ENCODE measurements at places on chromosomes 1 and 21.

- DNase-seq = no peak
Observed at GRCh38 chr1:38609166-38610025, 250.2 kb downstream of the RRAGC start.

DNA sequence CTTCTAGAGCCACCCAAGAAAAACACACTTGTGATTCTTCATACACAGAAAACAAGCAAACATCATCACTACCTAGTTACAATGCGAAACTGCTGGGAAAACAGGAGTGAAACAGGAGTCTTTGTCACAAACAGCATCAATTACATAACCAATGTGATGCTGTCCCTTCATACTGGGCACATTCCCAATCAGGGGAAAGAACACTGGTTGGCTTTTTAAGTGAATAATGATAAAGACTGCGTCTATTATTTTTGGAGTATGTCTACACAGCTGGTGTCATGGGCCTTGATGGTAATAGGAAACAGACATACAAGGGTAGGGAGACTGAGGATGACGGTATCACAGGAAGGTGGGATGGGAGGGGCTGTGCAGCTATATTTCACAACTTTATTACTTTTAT is 43.3 kb downstream of the SIPA1L2 start:
- DNase-seq = no peak

DNA sequence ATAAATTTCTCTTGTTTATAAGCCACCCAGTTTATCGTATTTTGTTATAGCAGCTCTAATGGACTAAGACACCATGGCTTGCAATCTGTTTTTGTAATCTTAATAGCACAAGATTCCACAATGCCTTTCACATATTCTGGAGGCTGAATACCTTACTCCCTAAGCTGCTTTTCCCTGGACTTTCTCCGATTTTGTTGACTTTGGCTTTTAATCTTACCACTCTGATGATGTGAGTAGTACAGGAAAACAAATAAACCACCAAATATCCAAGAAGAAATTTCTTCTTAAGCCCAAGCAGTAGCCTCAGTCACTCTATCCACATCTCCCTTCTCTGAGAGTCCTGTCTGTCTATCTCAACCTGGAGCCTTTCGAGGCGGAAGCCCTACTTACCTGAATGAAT is 838.6 kb downstream of the LTN1 start:
- DNase-seq = no peak

GRCh38 chr1:211009944-211010343 is 124.0 kb downstream of the KCNH1 start:
- no peak for DNase-seq

DNA sequence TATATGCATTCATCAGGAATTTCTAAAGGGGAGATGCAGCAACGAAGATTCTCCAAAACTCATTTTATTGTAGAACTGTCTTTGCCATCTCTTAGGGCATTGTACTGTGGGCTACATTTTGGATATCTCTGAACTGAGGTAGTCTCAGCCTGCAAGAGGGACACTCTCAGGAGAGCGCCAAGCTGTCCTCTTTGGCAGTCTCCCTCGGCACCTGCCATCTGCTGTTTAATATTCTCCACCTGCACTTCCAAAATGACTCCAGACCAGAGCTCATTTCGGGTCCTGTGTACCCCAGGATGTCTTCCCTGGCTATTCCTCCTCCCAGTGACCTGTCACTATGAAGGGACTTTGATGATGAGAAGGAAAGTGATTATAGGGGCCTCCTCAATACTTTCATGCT is 356.3 kb upstream of the C1orf174 start:
- no peak for DNase-seq

DNA sequence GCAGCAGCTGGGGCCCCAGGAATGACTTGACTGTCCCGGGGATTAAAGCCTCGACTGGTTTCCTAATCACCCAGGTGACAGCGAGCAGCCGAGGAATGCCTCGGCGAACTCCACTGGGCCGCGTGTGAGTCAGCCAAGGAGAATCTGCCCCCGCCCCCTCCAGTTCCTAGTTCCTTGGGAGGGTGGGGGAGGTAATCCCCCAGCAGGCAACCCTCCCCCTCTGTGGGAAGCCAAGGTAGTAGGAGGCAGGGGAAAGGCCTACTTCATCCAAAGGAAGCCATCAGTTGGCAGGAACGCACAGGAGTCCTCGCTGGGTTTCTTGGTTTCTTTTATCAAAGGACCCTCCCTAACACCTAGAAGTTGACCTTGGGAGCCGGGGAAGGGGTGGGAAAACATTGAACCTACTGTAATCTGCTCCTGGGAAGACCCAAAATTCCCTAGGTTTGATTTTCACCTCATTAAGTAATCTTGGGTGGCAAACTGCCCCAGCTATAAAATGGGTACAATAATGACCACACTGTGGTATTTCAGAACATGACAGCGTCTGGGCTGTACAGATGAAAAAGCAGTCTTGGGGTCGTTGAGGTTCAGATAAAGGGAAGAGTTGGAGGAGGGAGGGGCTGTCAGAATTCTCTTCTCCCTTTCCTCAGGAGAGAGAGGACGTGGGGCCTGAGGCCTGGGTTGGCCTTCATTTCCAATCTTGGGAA is 1.4 kb downstream of the TENT5B start:
- peak; percentile 96 for DNase-seq

- DNase-seq = peak; percentile 15
Observed at GRCh38 chr21:32994305-32994704, 31.4 kb upstream of the OLIG2 start.

- no peak for DNase-seq
Observed at GRCh38 chr1:29264773-29265389, 28.6 kb downstream of the PTPRU start.

- DNase-seq = peak; percentile 30
Observed at GRCh38 chr1:161738627-161739287, 10.8 kb upstream of the DUSP12 start.

- no peak for DNase-seq
Observed at GRCh38 chr1:154951901-154952657, 3.8 kb downstream of the PBXIP1 start.

- DNase-seq = no peak
Observed at GRCh38 chr1:232244426-232244825, 385.5 kb downstream of the SIPA1L2 start.

GRCh38 chr1:193542690-193543089 is 356.3 kb upstream of the B3GALT2 start:
- DNase-seq = peak; percentile 14

DNA sequence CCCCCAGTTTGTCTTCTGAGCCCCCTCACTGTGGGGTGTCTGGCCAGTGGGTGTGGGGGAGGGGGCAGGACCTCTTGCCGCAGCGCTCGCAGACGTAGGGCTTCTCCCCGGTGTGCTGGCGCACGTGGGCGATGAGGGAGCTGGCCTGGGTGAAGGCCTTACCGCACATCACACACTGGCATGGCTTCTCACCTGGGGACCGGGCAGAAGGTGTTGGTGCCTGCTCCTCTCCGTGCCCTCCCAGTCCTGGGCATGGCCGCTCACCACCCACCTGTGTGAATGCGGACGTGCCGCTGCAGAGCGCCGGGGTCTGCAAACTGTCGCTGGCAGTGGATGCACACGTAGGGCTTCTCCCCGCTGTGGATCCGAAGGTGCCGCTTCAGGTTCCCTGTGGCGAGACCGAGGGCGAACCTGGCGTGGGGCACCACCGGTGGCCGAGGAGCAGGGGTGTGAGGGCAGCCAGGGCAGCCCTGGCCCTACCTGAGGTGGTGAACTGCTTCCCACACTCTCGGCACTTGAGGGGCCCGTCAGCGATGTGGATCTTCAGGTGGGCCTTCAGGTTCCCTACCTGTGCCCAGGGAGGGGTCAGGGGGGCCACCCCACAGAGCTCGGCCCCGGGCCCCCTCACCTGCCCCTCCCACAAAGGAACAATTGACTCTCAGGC is 32.4 kb downstream of the ZBTB17 start:
- DNase-seq = no peak

DNA sequence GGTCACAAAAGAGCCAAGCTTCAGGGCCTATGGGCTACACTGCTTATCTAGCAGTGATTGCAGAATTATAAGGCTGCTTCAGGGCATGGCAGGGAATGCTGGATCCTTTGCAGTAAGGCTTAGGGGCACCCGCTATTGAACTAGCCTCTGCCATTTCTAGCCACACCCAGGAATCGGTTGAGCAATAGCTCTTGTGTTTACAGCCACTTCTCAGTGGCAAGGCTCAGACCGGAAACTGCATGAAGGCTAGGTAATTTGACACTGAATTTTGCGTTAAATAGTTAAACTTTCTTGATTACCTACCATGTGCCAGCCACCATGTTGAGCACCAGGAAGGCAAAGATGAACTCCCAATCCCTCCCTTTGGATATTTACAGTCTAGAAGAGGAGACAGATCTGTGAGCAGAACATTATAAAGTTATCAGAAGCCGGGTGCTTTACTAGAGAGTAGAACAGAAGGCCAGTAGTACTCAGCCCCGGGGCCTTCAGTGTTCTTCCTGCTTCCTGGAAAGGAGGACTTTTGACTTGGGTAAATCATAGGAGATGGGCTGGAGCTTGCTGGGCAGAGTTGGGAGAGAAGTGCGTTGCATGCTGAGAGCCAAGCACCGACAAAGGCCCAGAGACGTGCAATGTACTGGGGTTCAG is 98.6 kb upstream of the LPGAT1 start:
- peak; percentile 63 for DNase-seq

GRCh38 chr1:152533327-152533938 is 19.2 kb downstream of the CRCT1 start:
- DNase-seq = peak; percentile 30

- DNase-seq = no peak
Observed at GRCh38 chr1:176754676-176755075, 291.7 kb downstream of the PAPPA2 start.

DNA sequence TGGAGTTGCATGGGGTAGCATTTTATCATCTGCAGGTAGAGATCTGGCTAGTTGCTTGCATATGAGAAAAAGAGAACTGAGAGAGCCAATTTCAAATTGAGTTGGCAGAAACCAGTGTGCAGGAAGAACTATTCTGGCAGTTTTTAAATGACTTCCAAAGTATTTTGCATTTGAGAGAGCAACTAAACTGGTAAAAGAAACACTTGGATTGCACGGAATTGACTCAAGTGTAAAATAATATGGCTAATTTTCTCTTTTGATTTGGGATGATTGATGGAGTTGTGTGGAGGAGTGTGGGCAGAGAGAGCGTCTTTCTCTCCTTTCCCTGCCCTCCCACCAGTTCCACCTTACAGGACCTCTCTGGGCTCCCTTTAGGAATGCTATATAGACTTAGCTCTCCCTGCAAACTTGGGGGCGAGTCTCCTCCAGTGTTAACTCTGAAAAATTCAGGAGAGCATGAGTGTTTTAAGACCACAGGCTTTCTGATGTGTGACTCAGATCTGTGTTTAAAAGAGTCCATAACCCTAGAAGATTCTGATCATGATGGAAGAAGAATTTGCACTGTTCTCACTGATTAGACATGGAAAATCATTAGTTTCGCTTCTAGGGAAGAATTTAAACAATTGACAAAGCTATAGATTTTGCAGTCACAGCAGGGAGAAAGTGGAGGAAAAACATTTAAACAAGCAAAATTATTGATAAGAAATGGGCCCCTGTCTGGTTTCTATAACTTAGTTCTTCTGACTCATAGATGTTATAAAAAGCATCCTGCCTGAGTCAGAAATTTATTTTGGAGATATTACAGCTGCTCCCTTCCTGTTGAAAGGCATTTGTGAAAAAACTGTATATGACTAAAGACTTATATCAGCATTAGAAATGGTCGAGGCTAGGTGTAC is 24.9 kb upstream of the CTBS start:
- DNase-seq = no peak

Data from ELF-1 (cell line).